ENCODE measurements at places on chromosomes 12 and 14.

- DNase-seq: no peak
Observed at GRCh38 chr14:104388541-104389325, 190.8 kb upstream of the C14orf180 start.

GRCh38 chr12:109239179-109239578 lies 69.9 kb downstream of the FOXN4 start:
- no peak for DNase-seq

DNA sequence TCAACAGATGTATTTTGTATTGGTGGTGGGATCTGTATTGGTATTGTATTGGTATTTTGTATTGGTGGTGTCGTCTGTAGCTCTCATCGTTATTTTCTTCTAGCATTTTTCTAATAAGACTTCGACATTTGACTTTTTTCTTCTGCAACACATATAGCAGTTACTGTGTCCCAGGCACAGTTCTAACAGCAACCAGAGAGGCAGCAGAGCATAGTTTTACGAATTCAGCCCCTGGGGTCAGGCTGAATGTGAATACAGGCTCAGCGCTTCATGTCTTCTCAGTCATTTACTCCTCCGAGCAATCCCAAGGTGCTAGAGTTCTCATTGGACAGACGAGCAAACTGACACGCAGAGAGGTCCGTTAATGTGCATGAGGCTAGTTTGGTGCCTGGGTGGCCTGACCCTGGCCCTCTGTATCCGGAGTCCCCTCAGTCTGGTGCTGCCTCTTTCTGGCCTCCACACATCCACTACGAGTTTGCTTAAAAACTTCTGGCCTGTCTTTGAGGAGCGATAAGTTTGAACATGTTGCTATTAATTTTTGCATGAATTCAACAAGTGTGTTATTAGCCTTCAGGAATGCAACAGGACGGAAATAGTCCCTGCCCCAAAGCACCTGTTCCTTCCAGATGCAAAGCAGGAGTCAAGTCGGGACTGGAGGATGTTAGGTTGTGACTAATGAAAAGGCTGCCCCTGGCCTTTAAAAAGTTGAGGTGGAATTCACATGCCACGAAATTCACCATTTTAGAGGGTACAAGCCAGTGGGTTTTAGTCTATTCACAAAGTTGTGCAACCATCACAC lies 87.0 kb downstream of the GLT1D1 start:
- no peak for DNase-seq

GRCh38 chr14:53621921-53622320 lies 334.7 kb downstream of the BMP4 start:
- DNase-seq: no peak

GRCh38 chr12:62627181-62627580 lies 160.6 kb downstream of the MON2 start:
- no peak for DNase-seq

DNA sequence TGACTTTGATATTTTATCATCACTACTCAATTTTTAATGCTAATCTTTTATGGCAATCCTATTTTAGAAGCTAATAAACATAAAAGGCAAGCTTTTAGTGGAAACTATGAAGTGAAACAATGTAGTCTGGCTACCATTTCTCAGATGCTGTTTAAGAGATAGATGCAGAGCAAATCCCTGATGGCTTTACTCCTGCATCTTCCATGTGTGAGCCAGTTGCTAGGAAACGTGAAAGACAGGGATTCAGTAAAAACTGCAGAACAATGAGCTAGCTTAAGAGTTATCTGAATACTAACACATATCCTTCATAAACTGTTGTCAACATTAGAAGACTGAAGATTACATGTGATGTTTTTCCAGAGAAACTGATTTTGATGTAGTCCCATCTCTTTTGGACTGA lies 112.6 kb downstream of the SLC2A13 start:
- no peak for DNase-seq

- no peak for DNase-seq
Observed at GRCh38 chr12:111045941-111046340, 125.6 kb upstream of the MYL2 start.

- no peak for DNase-seq
Observed at GRCh38 chr12:57628280-57629191, 4.5 kb downstream of the B4GALNT1 start.

DNA sequence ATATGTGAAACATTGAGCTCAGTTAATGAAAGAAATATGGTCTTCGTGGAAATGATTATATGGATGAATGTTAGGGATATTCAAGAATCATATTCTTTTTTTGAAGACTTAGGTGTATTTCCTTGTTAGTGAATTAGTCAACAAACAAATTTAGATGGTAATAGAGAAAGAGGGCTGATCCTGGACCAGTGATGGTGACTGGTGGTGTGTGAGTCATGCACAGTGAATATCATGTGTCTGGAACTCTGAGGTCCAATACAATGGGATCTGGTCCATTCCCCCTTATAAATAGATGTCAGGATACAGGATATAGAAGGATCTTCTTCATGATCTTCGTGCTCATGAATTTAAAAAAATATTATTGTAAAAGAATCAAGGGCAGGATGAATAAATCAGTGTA lies 64.4 kb upstream of the RTL1 start:
- DNase-seq: no peak

GRCh38 chr14:44149597-44149996 lies 357.5 kb downstream of the FSCB start:
- no peak for DNase-seq

DNA sequence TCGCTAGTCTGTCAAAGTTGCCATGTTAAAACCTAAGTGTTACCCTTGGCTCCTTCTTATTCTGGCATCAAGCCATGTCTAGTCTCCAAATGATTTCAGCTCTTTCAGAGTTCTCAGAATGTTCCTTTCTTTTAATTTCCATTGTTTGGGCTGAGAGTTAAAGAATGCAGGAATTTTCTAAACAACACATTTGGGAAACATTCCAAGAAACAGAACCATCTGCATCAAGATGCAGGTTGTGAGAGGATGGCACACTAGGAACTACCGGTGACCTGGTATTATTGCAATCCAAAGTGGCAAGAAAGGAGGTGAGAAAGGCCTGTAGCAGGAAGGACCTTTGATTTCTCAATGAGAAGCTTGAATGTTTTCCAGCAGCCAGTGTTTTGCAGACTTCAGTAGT lies 30.1 kb downstream of the SLC35F4 start:
- DNase-seq: no peak

DNA sequence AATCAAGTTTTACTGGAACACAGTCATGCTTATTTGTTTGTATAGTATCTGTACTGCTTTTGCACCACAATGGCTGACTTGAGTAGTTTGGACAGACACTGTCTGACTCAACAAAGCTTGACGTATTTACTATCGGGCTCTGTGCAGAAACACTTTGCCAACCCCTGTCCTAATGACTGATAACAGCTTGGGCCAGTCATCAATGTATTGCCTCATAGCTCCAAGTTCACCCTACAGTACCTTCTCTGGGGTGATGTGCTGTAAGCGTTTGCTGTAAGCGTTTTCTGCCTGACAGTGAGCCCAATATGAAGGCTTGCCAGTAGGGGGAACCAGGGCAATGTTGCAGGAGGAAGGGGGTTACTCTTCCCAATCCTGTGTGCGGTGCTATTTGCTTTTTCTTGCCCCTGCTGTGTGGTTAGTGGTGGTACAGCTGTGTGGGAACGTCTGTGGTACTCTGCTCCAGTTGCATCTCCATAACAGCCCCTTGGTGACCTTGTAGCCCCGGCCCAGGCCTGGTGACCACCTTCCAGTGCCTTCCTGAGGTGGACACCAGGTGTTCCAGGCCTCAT lies 5.4 kb upstream of the CCDC177 start:
- DNase-seq: no peak

DNA sequence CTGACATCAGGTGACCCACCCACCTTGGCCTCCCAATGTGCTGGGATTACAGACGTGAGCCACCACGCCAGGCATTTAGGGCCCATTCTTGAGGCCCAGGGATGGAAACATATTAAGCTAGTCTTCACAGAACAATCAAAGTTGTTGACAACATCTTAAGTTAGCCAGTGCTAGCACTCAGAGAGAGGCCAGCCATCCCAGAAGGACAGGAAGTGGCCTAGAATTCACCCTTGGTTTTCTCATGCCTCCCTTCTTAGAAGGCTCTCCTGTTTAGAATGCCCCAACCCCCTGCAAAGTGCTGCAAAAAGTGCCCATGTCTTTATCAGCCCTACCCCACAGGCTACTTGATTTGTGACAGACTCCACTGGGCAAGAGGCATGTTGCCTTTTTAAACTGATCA lies 12.1 kb upstream of the OR6J1 start:
- no peak for DNase-seq

- DNase-seq: no peak
Observed at GRCh38 chr14:60165547-60165876, 314 bp upstream of the DHRS7 start.

DNA sequence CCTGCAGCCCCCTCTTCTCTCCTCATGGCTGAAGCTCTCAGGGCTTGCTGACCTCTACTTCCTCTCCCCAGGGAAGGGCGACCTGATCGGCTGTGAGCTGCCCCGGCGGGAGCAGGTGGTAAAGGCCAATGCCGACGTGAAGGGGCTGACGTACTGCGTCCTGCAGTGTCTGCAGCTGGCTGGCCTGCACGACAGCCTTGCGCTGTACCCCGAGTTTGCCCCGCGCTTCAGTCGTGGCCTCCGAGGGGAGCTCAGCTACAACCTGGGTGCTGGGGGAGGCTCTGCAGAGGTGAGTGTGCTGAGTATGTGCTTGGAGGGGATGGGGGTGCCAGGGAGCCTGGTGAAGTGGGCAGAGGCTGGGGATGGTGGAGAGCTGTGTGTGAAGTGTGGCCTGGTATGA lies 13.7 kb downstream of the MCRS1 start:
- no peak for DNase-seq

- DNase-seq: no peak
Observed at GRCh38 chr12:63916561-63917476, 72.3 kb downstream of the SRGAP1 start.

DNA sequence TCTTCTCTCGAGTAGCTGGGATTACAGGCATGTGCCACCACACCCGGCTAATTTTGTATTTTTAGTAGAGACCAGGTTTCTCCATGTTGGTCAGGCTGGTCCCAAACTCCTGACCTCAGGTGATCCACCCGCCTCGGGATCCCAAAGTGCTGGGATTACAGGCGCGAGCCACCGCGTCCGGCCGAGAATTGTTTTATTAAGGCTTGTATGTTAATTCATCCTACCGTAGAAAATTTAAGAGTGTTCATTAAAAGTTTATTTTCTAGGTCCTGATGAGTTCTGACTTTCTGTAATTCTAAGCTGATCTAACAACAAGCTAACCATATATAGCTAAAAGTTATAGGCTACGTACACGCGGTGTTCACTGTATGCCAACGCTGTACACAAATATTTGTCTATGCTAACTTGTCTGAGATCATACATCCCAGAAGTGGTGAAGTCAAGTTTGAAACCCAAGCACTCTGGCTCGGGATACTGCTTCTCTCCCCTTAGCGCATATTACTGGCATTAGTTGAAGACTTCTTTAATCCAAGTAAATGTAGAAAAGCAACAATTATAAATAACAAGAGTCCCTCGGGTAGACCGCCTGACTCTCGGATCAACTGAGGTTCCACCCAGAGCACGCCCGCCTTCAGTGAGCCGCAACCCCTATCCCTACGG lies 570 bp upstream of the MRPS35 start:
- no peak for DNase-seq
